Endothelial cell of umbilical vein (primary cell): ENCODE measurements at places on chromosomes 5 and 9. TPM values are rescaled to one million over a fixed set of nuclear protein-coding genes. Genes with fewer than 3 reads are reported as not detected.

The TLR4 gene
- polyA plus RNA-seq = 12.2 and 18.2 TPM in 2 replicates

The OCLN gene
- polyA plus RNA-seq = 9.6 and 11.2 TPM in 2 replicates

The NPR2 gene
- polyA plus RNA-seq = 14.4 and 16.4 TPM in 2 replicates

The SPINK13 gene
- polyA plus RNA-seq = not detected in 2 replicates

The FGF1 gene
- not detected in 2 replicates for polyA plus RNA-seq

The GABRA6 gene
- not detected in 2 replicates for polyA plus RNA-seq

The OBP2B gene
- not detected in 2 replicates for polyA plus RNA-seq

The IFNA2 gene
- polyA plus RNA-seq = not detected in 2 replicates

The TLE1 gene
- 54.6 and 55.0 TPM in 2 replicates for polyA plus RNA-seq

The MAMDC2 gene
- polyA plus RNA-seq = 1.1 TPM in 2 replicates

The PCA3 gene
- polyA plus RNA-seq = 0.86 and 0.88 TPM in 2 replicates

The COL5A1 gene
- polyA plus RNA-seq = 97.4 and 102 TPM in 2 replicates

The MOB3B gene
- polyA plus RNA-seq = 0.03 TPM in 2 replicates

The ARHGEF39 gene
- polyA plus RNA-seq = 4.0 and 4.7 TPM in 2 replicates

The HRH2 gene
- not detected in 2 replicates for polyA plus RNA-seq
